ENCODE measurements at places on chromosomes 16 and 17. TPM values are rescaled to one million over a fixed set of nuclear protein-coding genes. Genes with fewer than 3 reads are reported as not detected.

GRCh38 chr16:89064606-89065457, 28.8 kb upstream of the ACSF3 start:
- DNase-seq, result no peak

- DNase-seq, result no peak
Observed at GRCh38 chr17:42402117-42402516, 13.9 kb upstream of the STAT3 start.

The ACSF2 gene
- 13.4 TPM for total RNA-seq

The NPIPA5 gene
- total RNA-seq, result 5.8 TPM

The PABPN1L gene
- 0.09 TPM for total RNA-seq

DNA sequence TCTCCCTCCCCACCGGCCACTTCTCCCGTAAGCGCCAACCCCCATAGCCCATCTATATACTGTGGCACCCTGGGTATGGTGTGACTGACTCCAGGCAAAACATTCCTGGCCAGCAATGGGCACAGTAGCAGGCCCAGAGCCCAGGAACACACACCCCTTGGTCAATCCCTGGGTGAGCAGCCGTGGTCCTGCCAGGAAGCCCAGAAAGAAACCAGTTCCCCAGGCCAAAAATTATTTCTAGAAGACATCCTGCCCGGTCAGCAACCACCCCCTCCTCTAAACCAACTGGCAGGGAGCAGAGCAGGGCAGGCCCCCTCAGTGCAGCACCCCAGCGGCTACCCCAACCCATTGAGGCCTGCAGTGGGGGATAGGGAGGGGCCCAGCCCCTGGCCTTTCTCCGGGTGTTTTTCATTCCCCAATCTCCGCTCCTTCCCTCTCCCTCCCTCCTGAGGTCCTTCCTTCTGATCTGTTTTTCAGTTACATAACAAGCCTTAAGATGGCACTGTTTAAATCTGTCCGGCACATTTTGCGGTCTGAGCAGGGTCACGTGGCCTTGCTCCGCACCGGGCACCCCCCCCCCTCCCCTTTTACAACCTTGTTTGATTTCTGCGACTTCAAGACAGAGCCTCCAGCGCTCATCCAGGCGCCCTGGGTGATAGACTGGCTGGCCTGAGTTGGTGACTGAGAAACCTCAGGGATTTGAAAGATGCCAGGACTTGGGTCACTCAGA, 2.0 kb downstream of the NPTX1 start:
- DNase-seq, result no peak

GRCh38 chr17:82103553-82104451, 5.8 kb upstream of the FASN start:
- no peak for DNase-seq

- no peak for DNase-seq
Observed at GRCh38 chr17:33039874-33040273, 48.2 kb downstream of the SPACA3 start.

Measured in thymus (tissue), 14 donors.